ENCODE measurements at places on chromosomes 11 and 22.

DNA sequence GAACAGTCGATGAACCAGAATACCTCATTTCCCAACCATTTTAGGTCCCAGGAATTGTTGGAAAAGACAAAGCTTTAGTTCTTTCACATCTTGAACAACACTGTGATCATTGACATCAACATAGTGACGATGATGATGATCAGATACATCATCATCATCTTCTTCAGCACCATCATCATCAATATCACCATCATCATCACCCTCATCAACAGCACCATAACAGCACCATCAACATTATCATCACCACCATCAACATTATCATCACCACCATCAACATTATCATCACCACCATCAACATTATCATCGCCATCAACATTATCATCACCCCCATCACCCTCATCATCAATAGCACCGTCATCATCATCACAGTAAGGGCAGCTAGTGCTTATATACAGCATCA, 8.8 kb downstream of the SCUBE1 start:
- ATAC-seq: no peak

- no peak for ATAC-seq
Observed at GRCh38 chr22:23149743-23150238, 4.5 kb downstream of the RAB36 start.

GRCh38 chr11:18704698-18705097, 6.1 kb downstream of the TMEM86A start:
- no peak for ATAC-seq

- no peak for ATAC-seq
Observed at GRCh38 chr22:19766511-19767426, 6.2 kb downstream of the TBX1 start.

GRCh38 chr11:12871241-12871640, 137.9 kb upstream of the RASSF10 start:
- no peak for ATAC-seq

DNA sequence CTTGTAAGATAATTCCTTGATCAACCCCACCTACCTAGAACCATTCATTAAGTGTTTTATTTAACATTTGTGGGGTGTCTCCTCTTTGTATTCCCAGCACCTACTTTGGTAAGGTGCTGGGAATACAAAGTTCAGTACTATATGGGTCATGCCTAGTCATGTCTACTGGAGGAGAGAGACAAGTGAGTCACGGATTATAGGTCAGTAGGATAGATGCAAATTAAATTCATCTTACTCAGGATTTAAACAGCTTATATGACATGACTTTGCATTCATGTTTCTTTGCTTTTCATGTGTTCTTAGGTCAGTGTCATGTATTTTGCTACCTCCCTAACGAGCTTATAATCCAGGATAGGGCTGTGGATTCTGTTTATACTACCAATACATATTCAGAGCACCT, 3.4 kb upstream of the FADS1 start:
- no peak for ATAC-seq

- ATAC-seq: no peak
Observed at GRCh38 chr11:16191212-16191867, 165.0 kb downstream of the SOX6 start.

DNA sequence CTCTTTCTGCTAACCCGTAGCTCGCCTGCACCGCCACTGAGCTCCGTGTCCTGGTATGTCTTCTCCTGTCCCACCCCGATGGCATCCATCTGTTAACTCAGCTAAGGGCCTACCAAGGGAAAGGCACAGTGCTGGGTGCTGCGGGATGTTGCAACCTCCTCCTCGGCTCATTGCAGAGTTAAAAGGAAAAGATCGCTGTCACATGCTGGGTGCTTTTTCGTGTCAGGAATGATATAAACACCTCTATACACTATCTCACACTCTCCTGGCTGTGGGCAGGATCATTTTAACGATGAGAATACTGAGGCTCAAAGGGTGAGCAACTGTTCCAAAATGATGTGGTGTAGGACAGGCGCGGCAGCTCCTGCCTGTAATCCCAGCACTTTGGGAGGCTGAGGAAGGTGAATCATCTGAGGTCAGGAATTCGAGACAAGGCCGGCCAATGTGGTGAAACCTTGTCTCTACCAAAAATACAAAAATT, 10.1 kb downstream of the TXN2 start:
- peak; percentile 56 for ATAC-seq

- no peak for ATAC-seq
Observed at GRCh38 chr11:64119700-64120099, 46.2 kb downstream of the MACROD1 start.

DNA sequence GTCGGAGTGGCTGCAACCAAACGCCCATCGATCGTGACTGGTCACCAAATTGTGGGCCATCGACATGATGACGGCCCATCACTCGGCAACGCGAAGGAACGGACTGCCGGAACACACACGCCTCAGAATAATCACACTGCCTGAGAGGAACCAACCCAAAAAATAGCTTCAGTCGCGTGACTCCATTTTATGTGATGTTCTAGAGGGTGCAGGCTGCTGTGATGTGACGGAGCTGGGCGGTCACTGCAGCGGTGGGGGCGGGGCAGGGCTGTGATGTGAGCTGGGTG, 174.6 kb downstream of the CTTN start:
- ATAC-seq: no peak

GRCh38 chr22:45784357-45785277, 113.0 kb downstream of the ATXN10 start:
- no peak for ATAC-seq

DNA sequence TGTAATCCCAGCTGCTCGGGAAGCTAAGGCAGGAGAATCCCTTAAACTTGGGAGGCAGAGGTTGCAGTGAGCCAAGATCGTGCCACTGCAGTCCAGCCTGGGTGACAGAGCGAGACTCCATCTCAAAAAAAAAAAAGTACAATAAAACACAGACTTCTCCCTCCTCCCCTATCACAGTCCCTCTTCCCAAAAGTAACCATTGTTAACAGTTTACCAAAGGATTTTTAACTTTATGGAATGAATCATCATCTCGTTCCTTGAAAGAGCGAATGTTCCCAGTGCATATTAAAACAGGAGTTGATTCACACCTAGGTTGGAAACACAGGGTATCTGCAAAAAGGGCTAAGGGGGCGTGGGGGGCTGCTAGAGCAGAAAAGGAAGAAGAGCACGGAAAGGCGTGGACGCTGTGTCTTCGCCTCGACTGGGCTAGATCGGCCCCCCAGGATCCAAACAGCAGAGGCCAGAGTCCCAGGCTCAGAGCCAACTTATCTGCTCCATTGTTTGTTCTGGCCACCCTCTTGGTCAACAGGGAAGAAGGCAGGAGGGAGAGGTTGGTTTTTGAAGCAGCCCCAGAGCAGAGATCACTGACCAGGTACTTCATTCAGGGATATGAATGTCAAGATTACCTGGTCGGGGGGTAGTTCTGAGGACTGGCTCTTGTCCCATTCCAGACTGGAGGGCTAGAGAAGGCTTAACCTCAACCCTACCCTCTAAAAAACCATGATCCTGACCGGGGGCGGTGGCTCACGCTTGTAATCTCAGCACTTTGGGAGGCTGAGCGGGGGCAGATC, 2.1 kb upstream of the AHNAK start:
- ATAC-seq: no peak

GRCh38 chr22:42114721-42115120, 15.9 kb downstream of the CYP2D6 start:
- no peak for ATAC-seq

DNA sequence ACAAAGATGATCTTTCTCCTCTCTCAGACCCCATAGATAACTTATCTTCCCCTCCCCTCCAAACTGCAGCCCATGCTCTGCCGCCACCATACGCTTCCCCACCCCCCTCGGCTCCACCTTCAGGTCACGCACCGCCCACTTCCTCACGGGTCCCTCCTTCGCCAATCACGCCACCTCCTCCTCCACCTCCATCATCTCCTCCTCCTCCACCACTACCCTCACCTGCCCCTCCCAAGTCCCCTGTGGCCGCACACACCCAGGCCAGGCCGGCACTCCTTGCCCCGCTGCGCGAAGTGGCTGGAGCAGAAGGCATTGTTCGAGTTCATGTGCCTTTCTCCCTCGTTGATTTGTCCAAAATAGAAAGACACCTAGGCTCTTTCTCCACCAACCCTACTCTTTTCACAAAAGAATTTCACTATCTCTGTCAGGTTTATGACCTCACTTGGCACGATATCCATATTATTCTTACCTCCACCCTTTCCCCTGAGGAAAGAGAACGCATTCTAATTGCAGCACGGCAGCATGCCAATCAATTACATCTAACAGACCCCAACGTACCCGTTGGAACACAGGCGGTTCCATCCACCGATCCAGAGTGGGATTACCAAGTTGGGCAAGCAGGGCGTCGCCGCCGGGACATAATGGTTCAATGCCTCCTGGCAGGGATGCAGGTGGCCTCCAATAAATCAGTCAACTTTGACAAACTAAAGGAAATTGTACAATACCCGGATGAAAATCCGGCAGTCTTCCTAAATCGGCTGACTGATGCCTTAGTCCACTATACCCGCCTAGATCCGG, 12.3 kb upstream of the OR56A3 start:
- ATAC-seq: no peak

DNA sequence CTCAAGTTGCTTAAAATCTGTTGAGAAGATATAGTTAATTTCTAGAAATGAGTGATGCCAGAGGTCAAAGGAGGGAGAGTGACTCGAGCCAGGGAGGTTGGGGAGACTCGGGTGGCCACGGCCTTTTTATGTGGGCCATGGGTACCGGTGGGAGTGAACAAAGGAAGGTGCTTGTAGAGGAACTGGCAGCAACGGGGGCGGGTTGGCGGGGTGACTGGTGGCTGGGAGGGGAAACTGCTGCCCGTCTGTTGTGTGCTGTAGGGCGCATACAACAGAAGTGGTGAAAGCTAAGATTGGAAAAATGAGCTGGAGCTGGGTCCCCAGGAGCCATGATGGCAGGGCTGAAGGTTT, 5.4 kb downstream of the DAGLA start:
- ATAC-seq: no peak

All from gastroesophageal sphincter (tissue), 4 donors.